Activated CD8-positive, alpha-beta memory T cell treated with anti-CD3 and anti-CD28 coated beads for 1 hour (primary cell): ENCODE measurements at places on chromosomes 16 and 17.

DNA sequence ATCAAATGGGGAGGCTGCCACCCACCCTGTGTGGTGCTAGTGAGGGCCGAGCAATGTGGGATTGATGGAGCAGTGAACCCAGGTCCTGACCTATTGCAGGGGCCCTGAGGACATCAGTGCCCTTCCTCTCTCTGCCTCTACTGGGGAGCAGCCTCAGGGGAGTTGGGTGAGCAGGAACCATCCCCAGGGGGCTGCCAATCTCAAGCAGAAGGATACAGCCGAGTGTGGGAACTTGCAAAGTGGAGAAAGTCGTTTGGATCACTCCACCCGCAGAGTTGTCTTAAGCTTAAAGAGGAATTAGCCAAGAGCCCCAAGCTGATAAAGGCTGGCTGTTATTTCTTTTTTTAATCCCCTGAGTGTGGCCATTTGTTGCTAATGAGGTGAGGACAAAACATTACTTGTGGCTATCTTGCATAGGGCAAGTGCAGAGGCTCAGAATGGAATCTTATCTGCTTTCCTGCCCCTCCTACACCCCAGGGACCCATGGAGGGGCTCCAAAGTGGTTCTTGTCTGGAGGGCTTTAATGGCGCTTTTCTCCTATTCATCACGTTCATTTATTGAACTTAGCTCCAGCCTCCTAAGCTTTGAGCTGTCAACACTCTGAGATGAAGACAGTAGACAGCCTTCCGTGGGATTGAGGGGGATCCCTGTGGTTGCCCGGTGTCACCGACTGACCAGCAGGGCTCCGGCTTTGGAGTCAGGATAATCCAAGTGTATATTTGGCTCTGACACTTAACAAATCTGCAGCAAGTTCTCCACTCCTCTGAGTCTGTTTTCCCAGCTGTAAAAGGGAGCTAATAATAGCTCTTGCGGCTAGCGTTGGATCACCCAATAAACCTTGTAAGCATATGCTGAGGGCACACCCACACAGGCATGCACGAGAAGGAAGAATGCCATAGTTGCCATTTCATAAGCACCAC lies 45.1 kb downstream of the MYH11 start:
- DNase-seq, result no peak

DNA sequence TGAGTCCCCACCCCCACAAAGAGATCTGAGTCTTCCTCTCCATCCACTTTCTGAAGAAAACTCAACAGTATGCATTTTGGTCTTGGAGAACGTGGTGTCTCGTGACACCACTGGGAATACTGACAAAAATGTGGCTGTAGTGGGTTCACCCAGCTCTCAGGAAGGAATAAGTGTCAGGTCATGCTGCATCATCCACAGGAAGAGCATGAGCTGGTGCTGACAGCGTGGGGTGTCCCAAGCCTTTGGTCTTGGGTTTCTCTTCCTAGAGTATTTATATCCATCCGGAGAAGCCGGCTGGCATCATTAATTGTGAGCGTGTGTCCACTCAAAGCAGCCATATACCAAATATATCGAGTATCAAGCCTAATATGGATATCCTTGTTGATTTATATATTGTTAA lies 55.9 kb downstream of the C17orf67 start:
- DNase-seq, result no peak

- DNase-seq, result no peak
Observed at GRCh38 chr17:74659889-74660288, 36.4 kb upstream of the CD300E start.

- no peak for DNase-seq
Observed at GRCh38 chr17:9512323-9513168, 63.1 kb downstream of the STX8 start.

DNA sequence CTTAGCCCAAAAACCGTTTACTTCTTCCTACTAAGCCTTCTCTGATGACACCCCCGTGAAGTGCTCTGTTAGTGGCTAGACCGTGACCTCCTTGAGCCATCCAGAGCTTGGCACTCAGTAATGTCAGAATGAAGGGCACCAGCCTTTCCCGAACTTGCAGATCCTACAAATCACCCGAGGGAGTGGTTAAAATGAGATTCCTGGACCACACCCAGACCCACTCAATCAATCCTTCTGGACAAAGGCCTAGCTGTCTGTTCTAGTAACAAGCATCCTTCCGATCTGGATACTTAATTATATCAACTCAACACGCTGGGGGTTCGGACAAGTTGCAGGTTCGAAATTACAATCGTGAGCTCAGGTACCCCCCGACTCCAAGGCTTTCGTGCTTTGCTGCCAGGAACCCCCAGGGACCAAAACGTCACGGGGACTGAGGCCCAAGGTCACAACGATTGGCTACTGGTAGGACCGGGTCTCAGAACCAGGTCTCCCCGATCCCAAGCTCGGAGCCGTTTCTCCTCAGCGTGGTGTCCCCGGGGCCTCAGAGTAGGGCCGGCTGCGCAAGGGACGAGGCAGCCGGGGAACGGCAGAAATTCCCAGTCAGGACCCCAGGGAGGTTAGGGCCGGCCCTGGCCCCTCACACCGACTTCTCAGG lies 527 bp downstream of the CIAPIN1 start:
- DNase-seq, result no peak

- DNase-seq, result no peak
Observed at GRCh38 chr16:20676268-20676825, 21.1 kb downstream of the ACSM1 start.

GRCh38 chr16:13335879-13336278 lies 434.5 kb downstream of the SHISA9 start:
- DNase-seq, result no peak

DNA sequence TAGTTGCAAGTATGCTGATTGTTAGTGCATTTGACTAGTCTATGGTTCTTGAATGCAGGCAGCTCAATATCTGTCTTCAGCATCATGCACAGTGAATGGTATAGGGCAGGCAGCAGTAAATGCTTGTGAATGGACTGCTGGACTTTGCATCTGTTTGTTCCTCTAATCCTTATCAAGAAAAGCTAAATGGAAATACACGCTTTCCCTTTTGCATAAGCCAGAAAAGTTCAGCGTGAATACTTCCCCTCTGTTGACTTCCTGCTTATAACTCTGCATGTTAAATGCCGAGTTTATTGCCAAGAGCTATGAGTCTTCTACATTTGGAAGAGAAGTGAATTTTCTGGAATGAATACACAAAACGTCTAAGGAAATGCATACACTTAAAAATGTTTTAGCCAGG lies 127.9 kb upstream of the CPHXL start:
- no peak for DNase-seq

DNA sequence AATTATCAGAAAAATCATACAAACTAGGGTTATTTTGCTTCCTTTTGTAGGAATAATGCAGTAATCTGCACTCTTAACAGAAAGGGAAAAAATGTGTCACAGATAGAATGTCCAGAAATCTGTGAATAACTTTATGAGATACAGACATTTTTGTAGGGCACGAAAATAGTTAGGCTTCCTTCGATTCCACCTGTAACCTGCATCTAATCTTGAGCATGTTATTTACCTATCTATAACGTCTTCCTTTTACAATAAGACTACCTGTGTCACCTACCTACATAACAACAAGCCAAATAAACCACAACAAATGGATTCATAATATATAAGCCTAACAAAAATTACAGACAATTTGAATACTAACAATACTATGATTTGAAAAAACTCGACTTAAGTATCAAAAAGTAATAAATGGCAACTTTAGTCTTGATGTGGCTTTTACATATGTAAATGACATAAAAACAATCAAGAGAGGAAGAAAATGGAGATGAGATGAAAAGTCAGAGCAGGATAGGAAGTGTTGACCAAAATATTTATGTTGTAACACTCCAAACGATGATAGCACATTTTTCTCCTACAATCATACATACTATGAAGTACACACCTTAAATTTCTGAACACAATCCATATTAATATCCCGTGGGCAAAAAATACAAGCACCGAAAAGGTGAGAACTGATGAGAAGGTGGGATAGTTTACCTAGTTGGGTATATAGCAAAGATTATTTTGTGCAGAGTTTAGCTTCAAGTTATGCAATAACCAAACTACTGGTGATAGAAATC lies 2.5 kb downstream of the STAT5B start:
- DNase-seq, result no peak

DNA sequence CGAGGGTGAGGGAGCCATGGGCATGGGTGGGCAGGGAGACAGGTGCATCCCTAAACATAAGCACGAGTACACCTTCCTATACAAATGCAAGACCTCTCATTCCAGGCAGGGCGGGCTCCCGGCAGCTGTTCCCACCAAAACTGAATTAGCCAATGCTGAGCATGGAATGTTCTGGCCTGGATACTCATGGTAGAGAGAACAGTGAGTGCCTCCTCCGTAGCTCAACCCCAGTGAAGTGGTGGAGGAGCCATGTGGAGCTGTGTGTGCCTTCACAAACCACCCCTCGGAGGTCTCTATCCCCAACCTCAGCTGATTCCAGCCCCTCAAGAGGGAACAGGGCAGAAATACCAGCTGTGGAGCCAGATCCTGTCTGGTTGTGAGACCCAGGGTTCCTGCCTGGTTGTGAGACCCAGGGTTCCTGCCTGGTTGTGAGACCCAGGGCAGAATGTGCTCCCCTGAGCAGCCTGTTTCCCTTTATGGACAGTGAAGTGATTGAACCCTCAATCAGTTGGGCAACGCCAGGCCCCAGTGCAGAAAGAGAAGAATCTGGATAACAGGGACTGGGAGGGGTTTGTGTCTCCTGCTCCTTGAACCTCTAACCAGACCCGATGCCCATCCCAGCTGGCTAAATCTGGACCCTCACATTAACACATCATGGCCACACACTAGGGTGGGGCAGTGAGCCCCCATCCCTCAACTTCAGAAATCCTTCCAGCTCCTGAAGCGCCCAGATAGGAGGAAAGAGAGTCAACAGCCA lies 2.4 kb upstream of the CDH16 start:
- DNase-seq, result no peak

- no peak for DNase-seq
Observed at GRCh38 chr17:36888236-36888951, 48.9 kb upstream of the LHX1 start.

DNA sequence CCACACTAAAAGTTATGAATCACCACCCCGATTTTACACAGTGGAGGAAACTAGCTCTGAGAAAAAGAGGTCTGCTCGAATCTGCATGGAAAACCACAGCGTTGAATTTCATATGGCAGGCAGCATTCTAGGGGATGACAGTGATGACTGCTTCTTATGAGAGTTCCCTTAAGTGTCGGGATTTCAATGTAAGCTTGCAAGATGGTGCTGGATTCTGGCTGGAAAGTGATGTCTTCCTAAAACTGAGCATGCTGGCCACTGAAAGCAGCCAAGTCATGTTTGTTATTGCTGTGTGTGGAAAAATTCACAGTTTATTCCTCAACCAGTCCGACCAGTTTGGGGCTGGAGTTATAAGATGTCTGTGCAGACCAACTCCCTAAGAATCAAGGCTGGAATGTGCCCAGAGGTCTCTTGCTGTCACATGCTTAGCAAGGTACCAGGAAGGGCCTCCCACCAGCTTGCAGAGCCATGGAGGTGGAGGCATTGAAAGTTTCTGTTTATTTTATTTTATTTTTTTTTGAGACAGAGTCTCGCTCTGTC lies 37.2 kb upstream of the GAN start:
- no peak for DNase-seq

GRCh38 chr16:2016407-2016922 lies 3.1 kb upstream of the NPW start:
- DNase-seq, result no peak

GRCh38 chr17:27265333-27265732 lies 28.6 kb upstream of the WSB1 start:
- no peak for DNase-seq

DNA sequence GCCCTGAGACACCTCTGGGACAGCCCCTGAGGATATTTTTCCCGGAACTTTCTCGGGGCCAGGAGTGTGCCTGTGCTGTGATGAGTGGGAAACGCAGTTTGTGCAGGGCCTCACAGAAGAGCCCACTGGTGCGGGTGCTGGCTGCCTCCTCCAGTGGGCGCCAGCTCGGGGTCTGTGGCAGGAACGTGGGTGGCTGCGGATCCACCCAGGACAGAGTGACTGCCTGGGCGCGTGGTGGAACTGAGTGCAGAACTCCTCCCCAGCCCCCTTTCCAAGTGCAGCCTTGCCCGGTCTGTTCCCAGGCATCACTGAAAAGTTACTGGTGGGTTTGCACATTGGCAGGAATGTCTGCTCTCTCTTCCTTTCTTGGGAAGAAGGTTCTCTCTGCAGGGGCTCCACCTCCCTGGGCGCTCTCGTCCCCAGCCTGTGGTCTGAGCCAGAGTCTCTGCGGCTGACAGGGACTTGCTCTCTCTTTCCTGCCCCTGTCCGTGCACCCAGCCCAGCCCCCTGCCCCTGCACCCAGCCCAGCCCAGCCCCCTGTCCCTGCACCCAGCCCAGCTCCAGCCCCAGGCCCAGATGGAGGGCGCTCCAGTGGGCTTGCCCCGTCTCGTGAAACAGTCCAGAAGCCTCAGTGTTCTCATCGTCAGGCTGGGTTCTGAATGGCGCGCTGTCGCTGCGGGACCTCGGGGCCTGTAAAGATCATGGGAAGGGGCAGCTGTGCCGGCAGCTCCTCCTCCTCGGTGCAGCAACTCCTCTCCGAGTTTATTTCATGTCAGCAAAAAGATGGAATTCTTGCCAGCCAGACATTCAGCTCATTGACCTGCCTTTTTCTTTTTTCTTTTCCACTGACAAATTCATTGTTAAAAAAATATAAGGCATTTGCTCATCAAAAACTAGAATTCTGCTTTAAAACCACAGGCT lies 117.5 kb downstream of the BANP start:
- no peak for DNase-seq

GRCh38 chr17:75614006-75614405 lies 19.2 kb upstream of the SMIM5 start:
- DNase-seq, result no peak

DNA sequence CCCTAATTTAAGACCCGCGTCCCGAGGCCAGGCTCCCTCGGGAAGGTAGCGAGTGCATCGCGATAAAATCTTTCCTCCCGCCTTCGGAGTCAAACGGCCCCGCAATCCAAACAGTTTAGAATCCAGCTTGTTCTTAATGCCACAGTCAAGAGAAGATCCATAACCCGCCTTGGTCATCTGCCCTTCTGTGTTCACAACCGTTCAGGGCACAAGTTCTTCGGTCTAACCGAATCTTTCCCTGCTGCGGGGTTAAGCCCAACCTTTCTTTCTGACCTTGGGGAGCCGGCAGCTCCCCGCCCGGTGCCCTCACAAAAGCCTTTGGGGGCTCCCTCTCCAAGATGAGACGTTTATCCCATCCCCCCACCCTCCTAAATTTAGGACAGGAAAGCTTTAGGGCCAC lies 30.3 kb downstream of the CPSF4L start:
- DNase-seq, result no peak
